Activated CD8-positive, alpha-beta memory T cell treated with anti-CD3 and anti-CD28 coated beads, Interleukin-2, amount 50 U/mL, for 4 hours (primary cell): ENCODE measurements at places on chromosomes 16 and 17.

- DNase-seq: no peak
Observed at GRCh38 chr16:81543571-81543970, 99.0 kb downstream of the CMIP start.

DNA sequence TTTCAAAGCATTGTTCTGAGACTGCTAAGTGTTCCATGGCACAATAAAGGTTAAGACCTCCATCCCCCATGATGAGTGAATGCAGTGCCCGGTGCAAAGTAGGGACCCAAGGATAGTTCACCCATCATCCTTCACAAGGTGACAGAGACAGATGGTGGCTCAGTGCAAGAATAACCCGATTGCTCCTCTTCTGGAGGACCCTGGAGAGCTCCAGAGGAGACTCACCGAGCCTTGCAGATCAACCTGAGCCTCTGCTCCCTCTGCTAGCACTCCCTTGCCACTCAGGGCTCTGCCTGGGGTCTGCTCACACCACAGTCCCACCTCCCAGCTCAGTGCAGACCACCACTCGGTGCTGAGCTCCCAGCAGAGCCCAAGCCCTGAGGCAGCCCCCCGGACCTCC, 49.3 kb downstream of the C16orf78 start:
- DNase-seq: no peak

- no peak for DNase-seq
Observed at GRCh38 chr17:8436844-8437171, 1.1 kb downstream of the NDEL1 start.

DNA sequence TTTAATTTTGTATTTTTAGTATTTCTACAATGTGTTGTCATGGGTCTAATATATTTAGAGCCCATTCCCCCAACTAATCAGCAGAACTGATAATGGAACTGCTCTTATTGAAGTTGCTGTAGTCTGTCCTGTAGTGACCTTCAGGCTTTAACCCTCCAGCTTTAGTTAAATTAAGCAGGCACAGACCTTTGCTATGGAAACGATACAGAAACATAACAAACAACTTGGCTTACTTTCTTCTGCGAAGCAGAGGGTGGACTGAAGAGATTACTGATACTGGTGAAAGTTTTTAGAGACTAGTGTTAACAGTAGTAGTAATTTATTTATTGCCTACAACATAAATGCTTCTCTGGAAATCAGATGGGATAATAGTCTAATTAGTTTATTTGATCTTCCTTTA, 61.4 kb downstream of the NFATC3 start:
- no peak for DNase-seq

GRCh38 chr16:2838928-2839327, 8.8 kb downstream of the ZG16B start:
- peak; percentile 62 for DNase-seq

DNA sequence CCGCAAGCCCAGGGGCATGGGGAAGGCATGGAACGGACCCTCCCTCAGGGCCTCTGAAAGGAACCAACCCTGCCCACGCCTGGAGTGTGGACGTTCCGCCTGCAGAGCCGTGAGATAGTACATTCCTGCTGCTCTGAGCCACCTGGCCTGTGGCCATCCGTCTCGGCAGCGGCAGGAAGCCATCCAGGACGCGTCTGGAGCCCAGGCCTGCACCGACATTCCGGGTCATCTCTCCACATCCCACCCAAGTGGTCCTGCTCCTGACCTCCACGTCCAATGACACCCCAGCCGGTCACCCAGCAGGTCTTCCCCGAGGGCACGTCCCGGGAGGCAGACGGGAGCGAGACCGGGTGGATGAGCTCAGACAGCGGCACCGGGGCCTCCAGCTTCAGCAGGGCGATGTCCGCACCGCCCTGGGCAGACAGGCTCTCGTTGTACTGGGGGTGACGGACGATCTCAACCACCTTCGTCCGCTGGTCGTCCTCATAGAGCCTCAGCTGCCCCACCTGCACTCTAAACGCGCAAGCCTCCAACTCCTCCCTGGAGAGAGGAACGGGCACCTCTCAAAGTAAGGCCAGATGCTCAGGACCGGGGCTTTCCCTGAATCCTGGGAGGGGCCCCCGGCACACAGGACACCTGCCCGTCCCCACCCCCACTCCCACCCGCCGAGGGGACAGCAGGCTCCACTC, 21.3 kb upstream of the UBE2I start:
- DNase-seq: no peak

GRCh38 chr16:66948134-66948836, 12.8 kb upstream of the CES3 start:
- DNase-seq: no peak

DNA sequence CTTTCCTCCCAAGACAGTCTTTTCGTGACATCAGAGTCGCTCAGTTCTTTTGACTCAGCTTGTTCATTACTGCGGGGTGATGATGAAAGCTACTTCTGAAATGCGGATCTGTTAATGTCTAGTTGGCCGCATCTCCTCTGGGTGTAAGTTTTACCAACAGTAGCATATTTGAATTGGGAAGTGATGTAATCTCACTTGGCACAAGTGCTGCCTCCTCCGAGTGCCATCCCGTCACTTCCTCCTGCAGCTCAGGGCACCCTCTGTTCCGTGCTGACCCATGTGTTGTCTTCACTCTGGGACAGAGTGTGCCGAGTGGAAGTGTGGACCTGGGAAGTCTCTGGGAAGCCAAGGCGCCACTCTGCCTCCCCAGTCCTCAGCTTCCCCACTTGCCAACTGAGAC, 8.9 kb downstream of the ADAD2 start:
- no peak for DNase-seq

DNA sequence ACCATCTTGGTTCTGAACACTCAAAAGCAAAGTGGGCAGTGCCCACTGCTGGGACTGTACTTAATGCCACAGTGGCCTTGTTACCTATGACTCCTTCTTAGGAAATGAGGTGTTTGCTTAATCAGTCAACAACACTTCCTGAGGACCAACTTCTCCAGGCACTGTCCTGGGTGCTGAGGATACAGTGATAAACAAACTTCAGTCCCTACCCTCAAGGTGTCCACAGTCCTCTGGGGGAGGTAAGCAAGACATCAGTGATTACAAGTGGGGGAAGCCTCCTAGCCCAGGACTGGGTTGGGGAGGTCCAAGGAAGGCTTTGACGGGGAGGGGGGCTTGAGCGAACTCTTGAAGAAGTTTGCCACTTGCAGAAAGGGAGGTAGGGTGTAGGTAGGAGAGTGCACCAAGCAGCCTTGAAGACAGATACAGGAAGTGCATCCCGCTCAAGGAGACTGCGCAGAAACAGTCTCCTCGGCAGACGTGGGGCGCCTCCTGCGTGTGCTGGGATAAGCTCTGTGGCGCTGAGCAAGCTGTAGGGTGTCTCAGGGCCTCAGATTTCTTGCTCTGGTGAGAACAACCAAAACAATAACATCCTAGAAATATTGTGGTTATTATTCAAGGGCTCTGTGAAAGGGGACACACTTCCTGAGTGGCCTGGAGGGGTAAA, 2.6 kb upstream of the ABCC3 start:
- no peak for DNase-seq

DNA sequence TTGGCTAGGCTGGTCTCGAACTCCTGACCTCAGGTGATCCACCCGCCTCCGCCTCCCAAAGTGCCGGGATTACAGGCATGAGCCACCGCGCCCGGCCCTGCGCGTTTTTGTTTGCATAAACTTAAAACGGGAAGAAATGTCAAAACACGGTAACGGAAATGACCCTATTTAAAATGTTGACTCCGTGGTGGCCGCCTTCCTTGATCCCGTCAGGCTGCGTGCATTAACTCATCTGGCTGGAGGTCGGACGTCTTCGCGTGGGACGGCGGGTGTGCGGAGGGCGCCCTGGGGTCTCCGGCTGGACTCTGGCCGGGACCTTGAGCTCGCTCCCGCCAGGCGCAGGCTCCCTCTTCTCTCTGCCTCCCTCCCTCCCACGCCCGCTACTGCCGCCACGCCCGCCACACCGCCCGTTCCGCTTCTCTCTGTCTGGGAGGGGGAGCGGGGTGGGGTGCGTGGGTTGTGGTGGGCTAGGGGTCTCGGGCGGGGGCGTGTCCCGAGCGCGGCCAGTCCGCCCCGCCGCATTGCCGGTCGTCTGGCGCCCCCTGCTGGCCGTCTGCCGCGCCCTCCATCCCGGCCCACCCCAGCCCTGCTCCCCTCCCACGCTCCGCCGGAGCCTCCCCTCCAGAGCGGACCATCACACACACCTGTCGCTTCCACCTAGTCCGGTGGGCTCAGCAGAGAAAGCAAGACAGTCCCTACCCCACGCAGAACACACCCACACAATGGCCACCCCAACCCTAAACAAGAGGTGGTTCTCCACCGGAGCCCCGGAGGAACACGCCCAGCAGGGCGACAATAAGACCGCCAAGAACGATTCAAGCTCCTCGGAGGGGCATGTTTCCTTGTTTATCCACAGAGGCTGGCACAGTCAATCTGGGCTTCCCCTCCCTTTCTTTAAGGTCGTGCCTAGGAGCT, 1.2 kb upstream of the CCDC42 start:
- DNase-seq: peak; percentile 84

- peak; percentile 42 for DNase-seq
Observed at GRCh38 chr17:49748791-49749190, 15.1 kb downstream of the FAM117A start.
